Cerebellar nuclear complex (tissue), 1 donor: ENCODE measurements at places on chromosomes 3 and 15.

GRCh38 chr3:50130436-50130835, 24.7 kb upstream of the SEMA3F start:
- no peak for DNase-seq

DNA sequence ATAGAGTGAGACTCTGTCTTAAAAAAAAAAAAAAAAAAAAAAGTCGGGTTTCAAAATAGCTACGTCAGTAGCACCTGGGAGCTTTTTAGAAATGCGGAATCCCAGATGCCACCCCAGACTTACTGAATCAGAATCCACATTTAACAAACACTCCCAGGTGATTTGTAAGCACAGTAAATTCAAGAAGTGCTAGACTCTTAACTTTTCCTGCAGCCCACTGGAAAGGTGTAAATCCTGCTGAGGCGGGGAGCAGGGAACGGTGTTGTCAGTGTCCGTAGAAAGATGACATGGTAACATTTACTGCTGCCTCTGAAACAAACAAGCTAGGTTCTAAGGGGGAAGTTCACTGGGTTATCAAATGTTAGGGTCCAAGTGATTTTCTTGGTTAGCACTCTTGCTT, 2.4 kb upstream of the AKAP13 start:
- no peak for DNase-seq

DNA sequence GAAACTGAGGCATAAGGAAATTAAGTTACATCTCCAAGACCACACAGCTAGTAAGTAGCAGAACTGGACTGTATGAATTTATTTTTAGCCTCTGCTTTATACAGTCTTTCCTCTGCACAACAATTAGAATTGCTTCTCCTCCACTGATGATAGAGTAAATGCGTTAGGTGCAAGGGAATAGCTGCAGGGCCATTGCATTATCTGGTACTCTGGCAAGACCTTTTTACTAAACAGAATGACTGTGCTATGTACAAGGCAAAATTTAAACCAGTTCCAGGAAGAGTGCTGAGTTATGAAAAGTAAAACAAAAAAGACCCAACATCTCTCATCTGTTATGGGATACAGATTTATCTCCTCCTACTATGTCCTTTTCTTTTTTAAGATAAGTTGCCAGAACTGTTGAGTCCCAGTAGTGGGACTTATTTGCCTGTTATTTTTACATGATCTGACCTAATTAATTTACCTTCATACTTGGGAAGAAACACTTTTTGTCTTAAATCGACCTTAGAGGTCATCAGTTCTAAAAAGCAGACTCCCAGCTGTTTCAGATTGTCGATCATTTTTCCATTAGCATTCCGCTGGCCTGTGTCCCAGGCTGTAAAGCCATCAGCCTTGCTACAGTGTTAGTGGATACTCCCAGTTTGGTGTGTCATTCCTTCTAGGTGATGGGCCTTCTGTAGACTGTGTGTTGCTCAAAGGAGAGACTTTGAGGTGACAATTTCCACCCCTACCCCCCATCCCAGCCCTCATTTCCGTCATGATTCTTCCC, 147.5 kb upstream of the NUDT16 start:
- DNase-seq, result no peak

- no peak for DNase-seq
Observed at GRCh38 chr3:173371848-173372487, 25.6 kb upstream of the NLGN1 start.

- peak; percentile 1 for DNase-seq
Observed at GRCh38 chr3:119891944-119892721, 110.2 kb downstream of the NR1I2 start.
